ENCODE measurements at places on chromosomes 12 and 14.

DNA sequence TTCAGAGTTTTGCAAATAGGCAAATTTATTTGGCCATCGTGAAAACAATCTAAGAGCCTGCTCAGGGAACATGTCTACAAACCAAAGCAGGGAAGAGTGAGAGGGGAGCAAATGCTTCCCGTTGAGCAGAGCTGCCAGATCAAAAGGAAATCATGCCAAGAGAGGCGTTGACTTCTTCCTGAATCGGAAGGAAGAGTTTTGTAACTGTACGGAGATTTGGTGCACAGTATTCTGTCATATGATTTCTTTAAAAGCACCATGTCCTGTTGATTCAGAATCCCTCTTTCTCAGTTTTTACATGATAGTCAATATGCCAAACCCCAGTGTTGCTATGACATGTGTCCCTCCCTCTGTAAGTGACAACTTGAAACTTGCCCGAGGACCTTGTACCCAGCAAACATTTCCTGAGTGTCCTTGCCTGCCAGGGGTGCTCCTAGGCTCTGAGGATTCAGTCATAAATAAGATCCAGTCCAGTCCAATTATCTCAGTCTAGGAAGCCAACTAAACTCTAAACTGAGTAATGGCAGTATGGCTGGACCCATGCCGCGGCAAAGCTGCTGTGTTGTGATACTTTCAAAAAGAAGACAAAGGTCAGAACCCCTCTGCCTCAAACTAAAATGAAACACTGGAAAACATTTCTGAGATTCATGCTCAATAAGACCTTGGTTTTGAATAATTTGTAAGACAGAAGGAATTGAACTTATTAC lies 300.1 kb upstream of the FKBP4 start:
- peak; percentile 63 for DNase-seq

DNA sequence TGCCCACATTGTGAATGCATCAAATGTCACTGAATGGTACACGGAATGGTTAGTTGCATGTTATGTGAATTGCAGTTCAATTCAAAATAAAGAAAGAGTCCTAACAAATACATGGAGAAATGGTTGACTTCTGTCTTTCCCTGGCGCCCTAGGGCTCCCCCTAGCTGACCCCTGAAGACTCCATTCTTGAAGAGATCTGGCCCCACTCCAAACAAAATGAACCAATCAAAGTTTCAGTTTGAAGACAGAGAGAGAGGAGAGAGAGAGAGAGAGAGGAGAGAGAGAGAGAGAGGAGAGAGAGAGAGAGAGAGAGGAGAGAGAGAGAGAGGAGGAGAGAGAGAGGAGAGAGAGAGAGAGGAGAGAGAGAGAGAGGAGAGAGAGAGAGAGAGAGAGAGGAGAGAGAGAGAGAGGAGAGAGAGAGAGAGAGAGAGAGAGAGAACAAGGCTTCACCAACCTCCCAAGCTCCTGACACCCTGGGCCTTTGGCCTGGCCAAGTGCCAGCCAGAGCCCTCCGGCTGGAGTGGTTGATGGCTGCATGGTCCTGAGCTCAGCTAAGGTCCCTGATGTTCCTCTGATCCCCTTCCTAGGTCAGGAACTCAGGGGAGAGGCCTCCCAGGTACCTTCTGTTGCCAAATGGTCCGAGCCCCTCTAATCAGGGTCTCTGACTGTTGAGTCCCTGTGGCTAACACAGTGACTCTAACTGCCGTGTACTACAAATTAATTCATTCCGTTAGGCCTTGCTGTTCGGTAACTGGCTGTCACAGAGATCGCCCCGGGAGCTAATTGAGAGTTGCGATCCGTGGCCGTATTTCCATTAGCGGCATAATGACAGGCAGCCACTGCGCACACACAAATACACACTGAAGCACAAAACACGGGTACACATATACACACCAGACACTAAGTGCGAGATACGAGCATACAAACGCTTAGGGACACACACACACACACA lies 188.8 kb downstream of the ESRRB start:
- no peak for DNase-seq

DNA sequence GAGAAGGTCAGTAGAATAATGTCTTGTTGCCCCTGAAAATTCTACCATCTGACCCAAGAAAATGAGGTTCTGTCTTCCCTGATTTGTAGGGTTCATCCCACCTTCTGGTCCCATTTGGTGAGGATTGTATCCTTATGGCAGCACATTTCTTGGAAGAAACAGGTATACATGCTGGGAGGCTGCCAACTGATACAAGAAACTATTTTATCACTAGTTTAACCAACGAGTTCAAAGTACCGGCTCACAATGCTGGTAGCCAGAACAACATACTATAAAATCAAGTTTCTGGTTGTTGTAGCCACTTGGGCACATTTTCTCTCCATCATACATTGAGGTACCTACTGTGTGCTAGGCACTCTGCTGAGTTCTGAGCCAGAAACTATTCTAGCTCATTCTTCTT lies 7.1 kb upstream of the KCNH3 start:
- no peak for DNase-seq

DNA sequence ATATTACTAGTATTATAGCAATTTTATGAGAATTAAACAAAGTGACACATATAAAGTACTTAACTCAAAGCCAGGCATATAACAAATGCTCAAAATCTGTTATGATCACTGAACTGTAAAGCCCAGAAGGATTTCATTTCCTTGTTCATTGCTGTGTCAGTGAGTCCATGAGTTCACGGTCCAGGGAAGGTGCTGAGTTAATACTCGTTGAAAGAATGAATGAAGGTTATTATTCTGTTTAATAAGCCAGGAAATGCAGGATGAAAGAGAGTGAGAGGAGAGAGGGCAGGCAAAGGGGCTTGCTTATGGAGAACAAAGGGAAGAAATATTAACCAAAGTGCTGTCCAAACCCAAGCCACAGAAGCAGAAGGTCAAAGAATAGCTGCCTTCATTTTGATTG lies 40.2 kb upstream of the NT5DC3 start:
- DNase-seq, result no peak

DNA sequence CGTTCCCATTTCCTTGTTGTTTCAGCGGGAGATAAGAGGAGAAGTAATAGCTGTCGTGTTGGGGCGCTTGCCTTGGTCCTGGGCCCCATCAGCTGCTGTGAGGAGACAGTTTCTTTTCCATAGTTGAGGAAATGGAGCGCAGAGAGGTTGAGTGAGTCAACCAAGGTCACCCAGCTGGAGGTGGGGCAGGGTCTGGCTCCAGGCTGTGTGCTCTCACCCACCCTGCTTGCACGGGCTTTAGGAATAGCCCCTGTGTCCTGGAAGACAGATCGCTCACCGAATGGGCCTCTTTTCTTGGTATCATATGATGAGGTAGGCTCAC lies 165.7 kb upstream of the RTL1 start:
- no peak for DNase-seq

- DNase-seq, result no peak
These were observed 56.7 kb upstream of the NR2C1 start for GRCh38 chr12:95130096-95130495.

GRCh38 chr12:8648576-8649205 lies 13.9 kb downstream of the MFAP5 start:
- DNase-seq, result no peak

- DNase-seq, result no peak
These were observed 143.5 kb downstream of the TSPAN9 start for GRCh38 chr12:3220382-3221321.

Measured in tongue (tissue), 3 donors.